Activated CD4-positive, alpha-beta T cell treated with anti-CD3 and anti-CD28 coated beads for 48 hours (primary cell): ENCODE measurements at places on chromosomes 12 and 14.

GRCh38 chr12:6285063-6285477 is 25.4 kb upstream of the PLEKHG6 start:
- DNase-seq: peak; percentile 65

- no peak for DNase-seq
These were observed 52.4 kb downstream of the SYT1 start for GRCh38 chr12:78916845-78917480.

DNA sequence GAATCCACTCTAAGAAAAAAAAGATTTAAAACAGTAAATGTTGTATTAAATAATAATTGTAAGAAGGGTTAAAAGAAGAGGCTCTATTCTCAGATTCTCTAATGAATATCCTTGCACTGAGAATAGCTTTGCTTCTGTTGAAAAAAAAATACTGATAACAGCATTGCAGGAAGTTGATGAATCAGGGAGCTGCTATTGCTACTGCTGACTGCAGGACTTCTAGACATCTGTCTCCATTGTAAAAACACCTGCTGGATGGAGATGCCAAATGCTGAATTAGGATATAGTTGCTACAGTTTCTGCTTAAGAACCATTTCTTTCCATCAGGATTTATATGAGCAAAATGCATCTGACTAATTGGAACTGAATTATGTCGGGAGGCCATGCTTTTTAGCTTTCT is 50.3 kb upstream of the ANP32D start:
- DNase-seq: no peak

- no peak for DNase-seq
These were observed 989.1 kb upstream of the TMEM132C start for GRCh38 chr12:127277882-127278281.

DNA sequence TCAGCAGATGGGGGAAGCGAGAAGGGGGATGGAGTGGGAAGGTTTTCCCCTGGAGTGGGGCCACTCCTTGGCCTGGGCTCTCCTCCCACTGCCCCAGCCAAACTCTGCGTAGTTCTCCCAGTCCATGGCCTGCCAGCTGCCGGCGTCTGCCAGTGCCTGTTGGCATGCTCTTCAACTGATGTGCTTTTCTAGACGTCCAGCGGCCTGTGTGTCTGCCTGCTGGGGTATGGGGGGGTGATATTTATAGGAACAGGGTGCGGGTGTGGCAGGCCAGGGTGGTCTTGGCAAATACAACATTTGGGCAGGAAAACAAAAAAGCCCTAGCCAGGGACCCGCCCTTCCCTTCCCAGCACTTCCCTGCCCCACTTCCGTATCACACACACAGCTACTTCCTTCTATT is 786.3 kb upstream of the NOVA1 start:
- no peak for DNase-seq

GRCh38 chr12:100345020-100345767 is 11.7 kb upstream of the SLC17A8 start:
- no peak for DNase-seq

- no peak for DNase-seq
These were observed 155.5 kb downstream of the PTCSC3 start for GRCh38 chr14:36021030-36021422.

GRCh38 chr12:44307506-44308168 is 471.8 kb downstream of the TMEM117 start:
- DNase-seq: no peak

GRCh38 chr14:77865455-77865854 is 65.5 kb downstream of the ADCK1 start:
- DNase-seq: no peak

GRCh38 chr14:50022661-50023060 is 93.7 kb downstream of the VCPKMT start:
- DNase-seq: no peak

GRCh38 chr14:36916668-36917067 is 255.0 kb downstream of the PAX9 start:
- no peak for DNase-seq

GRCh38 chr12:70443062-70443673 is 77.1 kb downstream of the KCNMB4 start:
- DNase-seq: no peak

DNA sequence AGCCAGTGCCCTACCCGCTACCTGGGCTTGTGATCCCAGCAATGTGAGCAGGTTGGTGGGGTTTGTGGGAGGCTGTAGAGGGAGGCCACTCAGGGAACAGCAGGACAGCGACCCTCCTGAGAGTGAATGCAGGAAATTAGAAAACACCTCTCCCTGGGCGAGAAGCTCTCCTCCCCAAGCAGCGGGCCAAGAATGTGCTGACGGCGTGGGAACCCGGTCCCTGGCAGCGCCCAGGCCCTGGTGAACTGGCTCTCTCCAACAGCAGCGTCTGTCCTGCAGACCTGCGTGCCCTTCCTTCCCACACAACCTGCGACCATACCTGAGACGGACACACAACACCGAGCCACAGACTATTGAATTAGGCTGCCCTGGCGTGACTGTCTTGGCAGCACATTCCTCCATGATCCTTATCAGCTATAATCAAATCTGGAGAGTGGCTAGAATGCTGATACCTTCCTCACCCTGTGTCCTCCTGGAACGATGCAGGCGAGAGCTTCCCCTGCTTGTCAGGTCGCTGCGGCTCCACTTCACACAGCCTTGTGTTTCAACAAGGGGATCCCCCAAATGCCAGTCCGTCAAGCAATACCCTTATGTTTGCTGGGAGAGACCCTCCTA is 114.8 kb upstream of the GSC start:
- DNase-seq: no peak

- no peak for DNase-seq
These were observed 176.1 kb downstream of the ADGRD1 start for GRCh38 chr12:131129839-131130238.

GRCh38 chr12:100359822-100360221 is 2.9 kb downstream of the SLC17A8 start:
- DNase-seq: no peak

DNA sequence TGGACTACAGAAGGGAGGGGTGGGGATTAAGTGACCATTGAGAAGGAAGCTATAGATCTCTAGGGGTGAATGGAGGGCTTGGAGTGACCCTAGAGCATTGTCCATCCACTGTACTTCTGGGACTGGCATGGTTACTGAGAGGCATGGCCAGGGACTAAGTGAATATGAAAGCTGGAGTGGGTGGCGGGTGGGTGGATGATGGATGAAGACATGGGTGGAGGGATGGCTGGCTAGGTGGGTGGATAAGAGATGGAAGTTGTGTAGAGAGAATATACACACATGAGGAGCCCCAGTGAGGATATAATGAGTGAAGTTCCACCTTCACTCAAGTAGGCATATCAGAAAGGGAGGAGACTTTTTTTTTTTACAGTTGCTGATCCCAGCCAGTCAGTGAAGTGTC is 65.5 kb upstream of the NRXN3 start:
- no peak for DNase-seq

DNA sequence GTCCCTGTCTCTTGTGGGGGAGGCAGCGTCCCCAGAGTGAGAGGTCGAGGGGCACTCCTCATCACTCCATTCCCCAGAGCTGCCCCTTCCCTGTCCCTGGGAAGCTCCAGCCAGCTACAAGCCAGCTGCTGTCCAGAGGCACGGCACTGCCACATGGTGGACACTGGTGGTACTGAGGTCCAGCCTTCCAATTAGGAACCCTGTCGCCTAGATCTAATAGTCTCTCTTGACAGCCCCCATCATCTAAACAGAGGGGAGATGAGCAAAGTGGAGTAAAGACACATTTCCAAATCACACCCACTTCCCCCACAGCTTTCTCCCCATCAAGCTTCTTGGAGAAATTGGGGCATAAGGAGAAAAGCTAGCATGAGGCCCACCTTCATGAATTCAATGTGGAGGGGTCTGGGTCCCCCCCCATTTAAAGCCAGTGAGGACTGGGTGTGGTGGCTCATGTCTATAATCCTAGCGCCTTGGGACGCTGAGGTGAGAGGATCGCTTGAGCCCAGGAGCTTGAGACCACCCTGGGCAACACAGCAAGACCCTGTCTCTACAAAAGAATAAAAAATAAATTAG is 2.1 kb upstream of the INHBE start:
- DNase-seq: peak; percentile 78

DNA sequence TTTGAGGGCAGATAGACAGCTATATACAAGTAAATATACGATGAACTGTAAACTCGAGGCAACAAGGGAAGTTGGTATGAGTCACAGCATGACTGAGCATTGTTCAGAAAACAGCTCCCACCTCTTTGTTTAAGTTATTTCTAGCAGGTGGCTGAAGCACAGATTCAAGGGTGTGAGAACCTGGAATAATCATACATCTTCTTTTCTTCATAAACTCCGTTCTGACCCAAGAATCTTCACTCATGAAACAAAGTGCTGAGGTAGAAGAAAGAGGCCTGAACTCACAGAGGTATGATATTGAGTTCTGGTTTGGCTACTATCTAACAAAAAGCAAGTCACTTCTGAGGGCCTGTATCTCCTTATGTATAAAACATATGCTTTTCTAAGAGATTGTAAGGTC is 364.1 kb upstream of the KITLG start:
- DNase-seq: no peak

- DNase-seq: no peak
These were observed 175.8 kb upstream of the HMGA2 start for GRCh38 chr12:65648461-65648860.

DNA sequence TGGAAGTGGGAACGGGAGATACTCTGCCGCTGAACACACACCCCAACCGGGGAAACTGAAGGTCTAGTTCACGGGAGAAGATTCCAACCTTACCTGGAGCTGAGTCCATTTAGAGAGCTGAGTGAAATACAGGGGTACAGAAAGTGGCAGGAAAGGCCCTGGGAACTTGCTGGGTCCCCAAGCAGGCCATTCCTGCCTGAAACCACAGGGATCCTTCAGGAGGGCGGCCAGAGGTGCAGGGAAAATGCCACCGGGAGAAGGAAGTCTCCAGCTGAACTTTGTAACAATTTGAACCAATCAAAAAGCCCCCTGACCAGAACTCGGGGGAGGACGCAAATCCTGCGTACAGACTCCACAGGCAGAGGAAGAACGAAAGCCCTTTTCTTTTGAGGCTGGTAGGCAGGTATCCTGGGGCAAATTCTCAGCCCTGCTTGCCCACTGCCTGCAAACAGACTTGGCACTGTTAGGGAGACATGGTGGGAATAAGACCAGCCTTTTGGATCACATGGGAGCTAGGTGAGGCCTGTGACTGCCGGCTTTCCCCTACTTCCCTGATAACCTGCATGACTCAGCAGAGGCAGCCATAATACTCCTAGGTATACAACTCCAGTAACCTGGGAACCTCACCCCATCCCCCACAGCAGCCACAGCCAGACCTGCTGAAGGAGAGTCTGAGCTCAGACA is 170.9 kb downstream of the SEC23A start:
- DNase-seq: no peak

DNA sequence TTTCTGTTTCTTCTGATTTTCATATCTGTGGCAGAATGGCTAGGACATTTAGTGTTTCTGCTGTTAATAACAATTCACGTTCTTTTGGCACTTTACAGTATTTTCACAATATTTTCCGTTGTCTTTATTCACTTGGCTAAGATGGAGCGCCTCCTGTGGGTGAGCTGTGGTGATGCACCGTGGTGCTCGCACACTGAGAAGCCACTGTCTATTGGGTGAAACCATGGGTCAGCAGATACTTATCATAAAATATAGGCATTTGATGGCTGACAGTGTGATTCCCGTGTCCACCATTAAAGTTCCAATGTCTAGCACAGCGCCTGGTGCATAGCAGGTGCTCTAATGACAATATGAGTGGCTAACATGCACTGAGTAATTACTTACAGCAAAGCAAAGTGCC is 141.8 kb downstream of the VRK1 start:
- peak; percentile 27 for DNase-seq

- DNase-seq: no peak
These were observed 218.2 kb upstream of the PRICKLE1 start for GRCh38 chr12:42807766-42808165.

DNA sequence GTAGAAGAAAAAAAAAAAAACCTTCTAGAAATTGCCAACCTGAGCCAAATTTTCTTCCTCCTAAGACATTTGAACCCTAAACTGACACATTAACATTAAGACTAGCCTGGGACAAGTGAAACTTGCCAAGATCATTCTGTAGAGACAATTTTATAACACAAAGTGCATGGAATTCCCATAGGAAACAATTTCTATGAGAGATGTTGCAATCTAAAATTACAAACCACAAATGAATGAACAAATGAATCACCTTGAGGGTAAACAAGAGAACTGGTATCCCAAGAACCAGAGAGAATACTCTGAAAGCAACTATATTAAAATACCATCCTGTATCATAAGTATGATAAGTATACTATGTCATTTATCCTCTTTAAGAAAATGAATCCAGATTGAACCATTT is 165.3 kb downstream of the DICER1 start:
- DNase-seq: no peak

DNA sequence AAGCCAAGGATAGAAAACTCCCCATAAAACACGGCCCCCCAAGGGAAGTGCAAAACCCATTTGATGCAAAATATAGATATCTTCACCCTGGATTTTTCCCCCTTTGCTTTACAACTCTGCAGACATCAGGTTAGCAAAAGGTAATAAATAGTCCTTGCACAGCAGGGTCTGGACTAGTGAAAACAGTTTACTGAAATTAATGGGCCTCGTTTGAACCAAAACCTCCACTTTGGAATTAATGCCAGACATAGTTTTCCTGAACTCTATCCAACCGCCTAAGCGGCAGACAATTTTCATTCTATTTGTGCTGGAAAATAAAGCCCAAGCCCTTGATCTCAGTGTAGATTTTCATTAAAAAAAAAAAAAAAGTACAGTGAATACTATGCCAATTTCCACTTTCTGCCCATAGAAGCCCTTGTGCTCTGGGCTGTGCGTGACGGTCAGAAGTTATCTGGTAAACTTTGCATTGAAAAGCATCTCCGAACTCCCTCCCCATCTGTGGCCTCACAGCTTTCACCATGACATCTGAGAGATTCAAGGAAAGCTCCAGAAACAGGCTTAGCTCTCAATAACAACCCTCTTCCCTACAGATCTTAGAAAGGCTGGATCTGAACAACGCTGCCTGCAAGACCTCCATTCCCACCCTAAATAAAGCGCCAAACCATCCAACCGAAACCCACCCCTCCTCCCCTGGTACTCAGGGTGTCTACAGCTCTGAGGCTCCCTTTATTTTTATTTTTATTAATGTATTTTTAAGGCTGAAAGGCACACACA is 11.0 kb upstream of the IRF2BPL start:
- no peak for DNase-seq

GRCh38 chr12:58263816-58264215 is 322.4 kb downstream of the ATP23 start:
- DNase-seq: no peak

DNA sequence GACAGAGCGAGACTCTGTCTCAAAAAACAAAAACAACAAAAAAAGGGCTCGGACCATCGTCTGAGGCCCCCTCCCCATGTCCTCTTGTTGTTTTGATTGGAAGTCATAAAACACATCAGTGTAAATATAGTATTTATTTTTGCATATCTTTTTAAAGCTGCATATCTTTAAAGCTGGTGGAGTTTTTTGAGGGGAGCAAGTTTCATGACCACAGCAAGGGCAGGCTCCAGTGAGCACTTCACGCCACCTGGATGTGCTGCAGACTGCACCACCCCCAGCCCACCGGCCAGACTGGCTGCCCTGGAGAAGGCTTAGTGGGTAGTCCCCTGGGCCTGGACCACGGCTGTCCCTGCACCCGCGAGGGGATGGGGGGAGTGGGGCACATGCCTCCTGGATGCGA is 11.9 kb upstream of the BCL7A start:
- DNase-seq: no peak
